Fibroblast of gingiva (primary cell): ENCODE measurements at places on chromosomes 2 and 18.
A peak's percentile ranks its signal among the peaks of the same experiment; 100 is the strongest.

DNA sequence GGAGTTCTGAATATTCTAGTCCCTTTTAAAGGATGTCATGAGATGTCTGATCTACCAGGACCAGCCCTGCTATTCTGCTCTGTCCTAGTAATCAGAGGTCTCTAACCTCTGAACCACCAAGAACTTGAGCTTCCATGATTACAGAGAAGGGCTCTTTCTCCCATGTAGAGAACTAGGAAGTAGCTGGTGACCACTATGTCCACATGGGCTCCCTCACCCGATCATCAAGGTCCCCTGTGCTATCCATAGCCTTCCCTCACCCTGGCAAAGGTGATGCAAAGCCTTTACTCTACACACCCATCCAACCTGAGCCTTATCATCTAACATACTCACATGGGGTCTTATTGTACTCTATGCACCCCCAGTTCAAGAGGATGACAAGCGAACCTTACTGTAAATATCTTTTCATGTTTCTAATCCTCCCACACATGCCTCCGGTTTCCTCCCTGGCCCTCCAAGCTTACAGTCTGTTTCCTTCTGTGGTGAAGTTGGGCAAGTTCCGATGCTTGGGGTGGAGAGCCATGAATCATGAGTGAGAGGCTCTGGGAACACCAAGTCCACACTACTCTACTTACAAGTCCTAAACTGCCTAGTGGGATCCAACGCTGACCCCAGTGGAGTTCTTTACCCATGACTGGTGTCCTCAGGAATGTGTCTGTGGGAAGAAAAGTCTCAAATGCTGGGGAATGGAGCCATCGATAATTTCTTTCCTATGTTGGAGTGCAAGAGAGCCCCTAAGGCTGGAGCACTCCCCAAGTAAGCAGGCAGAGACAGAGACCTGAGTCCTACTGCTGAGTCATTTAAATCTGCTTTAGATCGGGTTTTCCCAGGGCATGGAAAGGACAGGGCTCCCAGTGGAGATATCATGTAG is 73.3 kb upstream of the KLF7 start:
- DNase-seq = peak; percentile 99

GRCh38 chr2:44001716-44002115 is 5.9 kb upstream of the LRPPRC start:
- no peak for DNase-seq

DNA sequence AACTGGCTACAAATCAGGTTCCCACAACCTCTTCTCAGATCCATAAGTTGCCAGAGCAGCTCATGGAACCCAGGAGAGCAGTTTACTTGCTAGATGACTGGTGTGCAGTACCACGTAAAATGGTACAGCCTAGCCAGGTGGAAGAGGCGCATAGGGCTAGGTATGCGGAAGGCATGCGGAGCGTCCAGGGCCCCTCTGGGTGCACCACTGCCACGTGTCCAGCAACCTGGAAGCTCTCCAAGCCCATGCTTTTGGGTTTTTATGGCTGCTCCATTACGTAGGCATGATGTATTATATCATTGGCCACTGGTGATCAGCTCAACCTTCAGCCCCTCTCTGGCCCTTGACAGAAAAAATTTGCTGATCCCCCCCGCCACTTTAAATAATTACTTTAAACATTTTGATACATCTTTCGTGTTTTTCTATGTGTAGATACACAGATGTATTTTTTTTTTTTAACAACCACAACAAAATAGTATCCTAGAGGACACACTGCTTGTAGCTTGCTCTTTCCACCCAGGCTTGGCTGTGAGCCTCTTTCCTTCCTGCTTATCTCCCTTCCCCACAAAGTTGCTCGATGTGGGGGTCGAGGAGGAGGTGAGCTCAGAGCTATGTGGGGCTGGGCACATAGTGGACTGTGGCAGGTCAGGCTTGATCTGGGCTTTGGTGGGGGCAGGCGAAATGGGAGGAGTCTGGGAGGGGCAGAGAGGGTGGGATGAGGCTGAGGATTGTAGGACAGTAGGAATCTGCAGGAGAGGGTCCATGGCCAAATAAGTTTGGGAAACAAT is 65.4 kb upstream of the MCFD2 start:
- DNase-seq = no peak

DNA sequence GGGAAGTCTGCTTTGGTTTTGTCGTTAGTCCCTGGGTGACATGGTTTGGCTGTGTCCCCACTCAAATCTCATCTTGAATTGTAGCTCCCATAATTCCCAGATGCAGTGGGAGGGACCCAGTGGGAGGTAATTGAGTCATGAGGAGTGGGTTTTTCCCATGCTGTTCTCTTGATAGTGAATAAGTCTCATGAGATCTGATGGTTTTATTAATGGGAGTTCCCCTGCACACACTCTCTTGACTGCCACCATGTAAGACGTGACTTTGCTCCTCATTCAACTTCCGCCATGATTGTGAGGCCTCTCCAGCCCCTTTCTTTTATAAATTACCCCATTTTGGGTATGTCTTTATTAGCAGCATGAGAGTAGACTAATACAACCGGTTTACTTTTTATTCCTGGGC is 405.8 kb upstream of the ID2 start:
- DNase-seq = no peak

DNA sequence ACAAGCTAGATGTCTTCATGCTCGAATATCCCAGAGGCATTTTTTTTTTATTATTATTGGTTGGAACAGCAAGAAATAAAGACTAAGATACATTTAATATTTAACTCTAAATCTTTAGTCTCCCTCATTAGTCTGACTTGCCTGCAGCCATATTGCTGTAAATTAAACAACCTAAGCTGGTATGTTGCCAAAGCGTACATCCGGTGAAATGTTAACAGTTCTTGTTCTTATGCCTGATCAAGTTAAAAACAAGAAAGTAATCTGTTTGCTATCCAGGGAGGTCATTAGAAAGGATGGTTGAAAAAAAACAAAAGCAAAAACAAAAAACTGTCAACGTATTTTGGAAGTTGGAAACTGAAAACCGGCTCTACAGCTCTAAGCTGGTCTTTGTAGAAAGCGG is 125.9 kb upstream of the NABP1 start:
- peak; percentile 7 for DNase-seq

DNA sequence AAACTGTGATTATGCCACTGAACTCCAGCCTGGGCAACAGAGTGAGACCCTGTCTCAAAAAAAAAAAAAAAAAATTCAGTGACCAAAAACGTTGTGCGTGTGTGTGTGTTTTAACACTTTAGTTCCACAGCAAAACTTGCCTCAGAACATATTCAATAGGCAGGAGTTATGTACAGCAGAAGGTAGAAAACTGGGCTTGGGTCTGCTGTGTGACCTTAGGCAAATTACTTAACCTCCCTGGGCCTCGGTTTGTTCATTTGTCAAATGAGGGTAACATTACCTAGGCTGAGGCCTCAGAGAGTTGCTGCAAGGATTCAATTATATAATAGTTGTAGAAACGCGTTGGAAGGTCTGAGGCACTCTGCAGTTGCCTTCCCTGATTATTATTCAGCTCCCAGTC is 10.3 kb upstream of the SCG2 start:
- no peak for DNase-seq

GRCh38 chr2:6881046-6881445 is 3.5 kb downstream of the RSAD2 start:
- DNase-seq = no peak

- no peak for DNase-seq
Measured at GRCh38 chr2:160174322-160174721, 25.8 kb downstream of the ITGB6 start.

GRCh38 chr2:63364866-63365265 is 223.4 kb downstream of the WDPCP start:
- DNase-seq = no peak

GRCh38 chr2:2575181-2575577 is 244.1 kb upstream of the MYT1L start:
- DNase-seq = no peak

DNA sequence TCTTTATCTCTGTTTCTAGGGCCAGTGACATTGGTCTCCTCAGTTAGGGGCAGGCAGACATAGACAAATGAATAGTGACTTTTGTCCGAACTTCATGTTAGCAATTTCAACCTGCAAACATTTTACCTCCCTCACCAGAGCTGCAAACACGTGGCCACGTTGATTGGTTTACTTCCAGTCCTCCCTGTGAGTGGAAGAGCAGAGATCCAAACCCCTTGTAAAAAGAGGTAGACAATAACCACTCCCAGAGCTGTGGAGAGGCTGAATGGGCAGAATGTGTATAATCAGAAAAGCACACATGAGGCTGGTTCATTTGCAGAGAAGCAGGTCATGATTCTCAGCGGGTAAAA is 31.1 kb downstream of the CTIF start:
- DNase-seq = no peak

GRCh38 chr2:8159966-8160603 is 521.8 kb upstream of the ID2 start:
- DNase-seq = no peak

DNA sequence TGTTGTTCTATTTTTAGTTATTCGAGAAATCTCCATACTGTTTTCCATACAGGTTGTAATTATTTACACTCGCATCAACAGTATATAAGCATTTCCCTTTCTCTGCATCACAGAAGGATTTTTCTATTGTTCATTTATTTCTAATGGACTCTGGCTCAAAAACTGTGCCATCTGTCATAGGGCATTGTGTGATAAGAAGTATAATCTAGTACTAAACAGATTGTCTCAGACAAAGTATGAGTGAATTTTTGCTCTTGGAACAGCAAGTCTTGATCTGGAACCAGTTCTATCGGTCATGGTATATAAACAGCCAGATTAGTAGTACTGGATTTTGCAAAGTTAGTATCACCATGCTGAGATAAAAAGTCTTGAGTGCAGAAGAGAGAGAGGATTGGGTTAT is 145.8 kb downstream of the KIAA1328 start:
- DNase-seq = no peak

DNA sequence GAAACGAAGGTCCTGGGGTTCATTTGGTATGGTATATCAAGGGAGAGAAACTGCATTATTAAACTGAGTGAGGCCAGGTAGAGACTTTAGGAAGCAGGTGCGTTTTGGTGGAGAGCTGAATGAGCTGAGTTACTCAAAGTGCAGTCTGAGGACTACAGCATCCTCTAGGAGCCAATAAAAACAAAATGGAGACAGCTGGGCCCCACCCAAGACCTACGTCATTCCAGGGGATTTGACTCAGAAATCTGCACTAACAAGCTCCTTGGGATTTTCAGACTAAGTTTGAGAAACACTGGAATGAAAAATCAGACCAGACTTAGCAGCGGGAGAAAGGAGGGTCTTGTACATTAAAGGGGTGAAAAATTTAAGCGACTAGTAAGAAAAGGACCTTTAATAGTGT is 131.5 kb downstream of the UXS1 start:
- DNase-seq = no peak

DNA sequence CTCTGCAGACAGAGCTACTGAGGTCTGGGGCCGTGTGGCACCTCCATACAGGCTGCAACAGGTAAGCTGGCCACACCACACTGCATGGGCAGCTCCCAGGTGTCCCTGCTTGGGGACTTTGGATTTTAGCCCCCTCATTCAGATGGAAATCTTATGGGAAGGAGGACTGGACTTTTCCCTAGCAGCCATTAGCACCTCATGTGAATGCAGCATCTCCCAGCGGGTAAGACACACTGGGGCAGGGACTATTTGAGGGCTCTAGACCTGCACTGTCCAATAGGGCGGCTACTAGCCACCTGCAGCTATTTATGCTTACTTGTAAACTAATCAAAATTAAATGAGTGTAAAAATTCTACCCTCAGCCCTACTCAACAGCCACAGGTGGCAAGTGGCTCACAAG is 34.2 kb upstream of the GLI2 start:
- no peak for DNase-seq

DNA sequence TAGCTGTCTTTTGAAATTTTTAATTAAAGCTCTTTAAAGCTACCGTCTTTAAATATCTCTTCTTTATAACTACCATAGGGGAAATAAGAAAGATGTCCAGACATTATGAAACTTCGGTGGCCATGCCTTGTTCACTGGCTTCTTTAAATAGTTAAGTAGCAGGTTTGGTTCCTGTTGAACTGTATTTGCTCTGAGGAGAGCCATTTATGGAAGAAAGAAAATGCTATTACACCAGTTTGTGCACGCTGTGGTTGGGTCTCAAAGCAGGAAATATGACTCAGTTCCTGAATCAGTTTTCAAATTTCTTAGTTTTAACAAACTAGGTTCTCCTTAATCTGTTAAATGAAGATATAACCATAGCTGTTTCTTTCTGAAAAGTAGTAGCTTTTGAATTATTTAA is 12.2 kb downstream of the ARPC2 start:
- DNase-seq = peak; percentile 49

DNA sequence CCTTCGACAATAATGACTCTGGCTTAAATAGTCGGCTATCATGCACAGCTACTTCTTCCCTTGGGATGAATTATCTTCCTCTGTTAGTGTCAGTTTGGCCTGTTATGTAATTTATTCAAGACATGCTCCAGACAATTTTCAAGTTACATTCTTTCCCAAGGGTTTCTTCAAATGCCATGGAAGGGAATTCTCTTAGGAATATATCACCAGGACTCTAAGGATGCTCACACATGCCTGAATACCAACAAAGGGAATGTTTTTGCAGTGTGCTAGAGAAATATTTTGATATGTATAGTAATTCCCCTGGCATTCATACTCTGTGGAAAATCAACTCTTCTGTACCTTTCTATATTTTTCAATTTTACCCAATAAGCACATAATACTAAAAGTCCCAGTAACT is 286.0 kb upstream of the KYNU start:
- no peak for DNase-seq

DNA sequence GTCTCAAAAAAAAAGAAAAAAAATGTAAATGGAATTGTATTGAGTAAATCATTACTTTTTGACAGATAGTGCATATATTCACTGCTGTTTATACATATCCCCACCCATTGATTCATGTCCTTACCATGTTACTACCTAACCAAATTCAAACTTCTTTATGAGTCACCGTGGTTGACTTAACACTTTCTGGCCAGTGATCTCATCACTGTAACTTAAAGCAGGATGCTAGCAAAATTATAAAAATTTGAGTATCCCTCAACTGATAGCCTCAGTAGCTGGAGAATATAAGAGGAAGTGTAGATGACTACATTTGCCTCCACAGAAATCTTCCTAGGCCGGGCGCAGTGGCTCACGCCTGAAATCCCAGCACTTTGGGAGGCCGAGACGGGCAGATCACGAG is 13.4 kb downstream of the CNOT9 start:
- DNase-seq = no peak

DNA sequence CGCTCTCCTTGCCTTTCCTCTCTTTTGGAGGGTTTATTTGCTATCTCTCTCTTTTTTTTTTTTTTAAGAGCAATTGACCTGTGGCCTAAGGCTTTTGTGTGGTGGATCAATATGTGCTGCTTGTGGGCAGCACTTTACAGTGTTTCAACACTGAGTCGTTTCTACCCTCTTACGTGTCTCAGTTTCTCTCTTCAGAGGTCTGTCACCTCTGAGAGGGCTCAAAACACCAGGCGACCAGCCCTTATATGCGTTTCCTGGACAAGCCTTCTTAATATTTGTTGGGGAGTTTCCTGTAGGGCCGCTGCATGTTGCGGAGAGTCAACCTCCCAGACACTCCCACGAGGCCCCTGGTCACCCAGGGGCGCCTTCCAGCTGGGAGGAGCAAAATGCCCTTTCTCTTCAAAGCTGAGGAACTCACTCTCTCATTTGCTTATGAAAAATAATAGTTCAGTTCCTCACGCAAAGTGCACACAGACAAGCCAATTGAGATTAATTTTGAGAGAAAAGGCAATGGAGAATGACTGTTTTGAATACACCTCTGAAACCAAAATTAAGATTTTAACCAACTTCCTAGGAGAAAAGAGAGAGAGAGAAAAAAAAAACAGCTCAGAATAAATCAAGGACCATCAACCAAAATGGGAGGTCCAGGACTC is 96.3 kb upstream of the B3GNT2 start:
- no peak for DNase-seq

GRCh38 chr2:228839421-228839876 is 431.6 kb downstream of the PID1 start:
- DNase-seq = no peak
